ENCODE measurements at places on chromosomes 12 and 14.

GRCh38 chr12:68012712-68013111 lies 23.5 kb downstream of the IFNG-AS1 start:
- no peak for DNase-seq

- DNase-seq: no peak
Observed at GRCh38 chr14:92659765-92660561, 88.5 kb downstream of the LGMN start.

- DNase-seq: no peak
Observed at GRCh38 chr14:74085828-74086227, 1.1 kb downstream of the LIN52 start.

DNA sequence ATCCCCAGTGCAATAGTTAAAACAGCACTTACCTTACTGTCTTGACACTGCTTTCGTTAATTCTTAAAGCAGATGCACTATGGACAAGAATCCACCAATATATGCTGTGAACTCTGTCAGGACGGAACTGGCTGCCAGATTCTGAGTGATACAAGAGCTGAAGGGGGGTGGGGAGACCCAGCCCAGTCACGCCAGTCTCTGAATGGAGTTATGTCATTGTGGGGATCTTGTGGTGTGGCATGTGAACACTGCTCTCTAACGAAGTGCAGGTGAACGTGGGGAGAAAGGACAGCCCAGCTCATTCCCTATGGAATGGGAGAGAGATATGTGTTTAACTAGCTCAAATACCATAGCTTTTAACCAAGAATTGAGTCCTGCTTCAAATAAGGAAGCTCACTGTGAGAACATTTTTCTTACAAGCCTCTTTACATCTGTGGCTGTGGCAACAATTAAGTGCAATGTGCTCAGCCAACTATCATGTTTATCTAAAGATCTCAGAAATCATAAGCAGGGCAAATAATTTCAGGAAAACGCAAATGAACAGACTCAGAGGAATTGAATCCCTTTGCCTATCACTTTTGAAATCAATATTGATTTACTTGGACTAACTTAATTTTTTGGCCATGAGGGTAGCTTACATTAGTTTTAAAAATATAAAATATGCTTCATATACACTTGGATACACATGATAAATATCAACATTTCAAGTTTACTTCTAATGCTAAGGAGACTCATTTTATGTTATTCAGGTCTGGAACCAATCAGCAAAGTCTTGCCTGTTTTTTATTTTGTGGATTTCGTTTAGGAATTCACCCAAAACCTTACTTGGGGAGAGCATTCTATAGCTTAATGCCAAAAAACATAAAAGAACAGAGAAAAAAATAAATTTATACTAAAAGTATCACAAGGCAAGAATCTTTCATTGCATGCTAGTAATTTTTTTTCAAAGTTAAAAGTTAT lies at the start of gene LUM:
LUM (minus strand) TSS at position 129 of the 960 bp plus-strand sequence. CDS start 2,515 bp downstream, outside the sequence.
- peak; percentile 84 for DNase-seq

- DNase-seq: no peak
Observed at GRCh38 chr14:86858591-86858990, 1134.4 kb downstream of the GALC start.

- no peak for DNase-seq
Observed at GRCh38 chr14:77026930-77027537, 1.5 kb downstream of the IRF2BPL start.

- DNase-seq: no peak
Observed at GRCh38 chr12:130086797-130087196, 75.5 kb upstream of the FZD10 start.

DNA sequence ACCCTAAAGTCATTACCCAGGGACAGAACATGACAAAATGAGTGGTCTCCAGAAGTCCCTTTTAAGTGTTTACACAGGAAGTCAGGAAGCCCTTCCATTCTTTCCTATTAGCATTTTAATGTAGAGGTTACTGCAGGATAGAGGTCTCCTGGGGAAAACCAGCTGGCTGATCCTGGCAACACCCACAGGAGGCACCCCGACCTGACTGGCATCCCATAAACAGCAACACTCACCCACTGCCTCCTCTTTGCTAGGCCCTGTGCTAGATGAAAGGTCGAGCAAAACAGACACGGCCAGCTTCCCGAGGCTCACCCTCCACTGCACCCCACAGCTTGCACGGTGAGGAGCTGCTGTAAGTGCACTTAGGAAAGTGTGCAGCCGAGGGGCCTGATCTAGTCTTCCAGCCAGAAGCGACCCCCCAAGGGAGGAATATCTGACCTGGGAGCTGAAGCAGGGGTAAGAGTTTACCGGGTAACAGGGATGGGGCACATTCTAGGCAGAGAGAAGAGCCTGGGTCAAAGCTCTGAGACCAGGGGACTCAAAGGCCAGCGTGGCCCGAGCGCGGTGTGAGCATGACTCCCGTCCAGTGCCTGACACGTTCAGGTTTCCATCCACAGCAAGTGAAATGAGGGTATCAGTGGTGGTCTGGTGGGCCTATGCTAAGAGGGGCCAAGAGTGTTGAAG lies 9.0 kb downstream of the DAZAP2 start:
- no peak for DNase-seq

DNA sequence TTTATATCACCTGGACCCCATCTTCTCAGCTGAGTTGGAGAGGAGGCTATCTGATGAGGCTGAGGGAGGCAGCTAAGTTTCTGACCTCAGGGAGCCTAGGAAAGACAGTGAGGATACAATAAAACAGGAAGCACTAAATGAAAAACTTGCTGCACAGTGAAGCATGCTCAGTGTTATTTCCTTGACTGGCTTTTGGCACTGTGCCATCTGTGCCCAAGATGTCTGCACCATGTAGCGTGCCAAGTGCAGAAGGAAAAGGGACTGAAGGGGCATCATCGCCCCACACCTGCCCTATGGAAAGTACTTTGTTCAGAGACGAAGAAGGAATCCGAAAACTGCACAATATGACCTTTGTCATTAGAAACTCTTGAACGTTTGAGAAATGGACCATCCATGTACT lies 102.7 kb downstream of the ANO4 start:
- no peak for DNase-seq

Measured in AG09309 (cell line).